ENCODE measurements at places on chromosomes 13 and 19. TPM values are rescaled to one million over a fixed set of nuclear protein-coding genes. Genes with fewer than 3 reads are reported as not detected.

The FCHO1 gene
- 1.2 TPM for total RNA-seq

The PLA2G4C gene
- 1.2 TPM for total RNA-seq

The C13orf46 gene
- total RNA-seq: 77.4 TPM

The SELENOV gene
- total RNA-seq: not detected

The LRRC4B gene
- 0.82 TPM for total RNA-seq

The MEIOSIN gene
- not detected for total RNA-seq

The ZSCAN4 gene
- total RNA-seq: not detected

The SIGLEC5 gene
- not detected for total RNA-seq

DNA sequence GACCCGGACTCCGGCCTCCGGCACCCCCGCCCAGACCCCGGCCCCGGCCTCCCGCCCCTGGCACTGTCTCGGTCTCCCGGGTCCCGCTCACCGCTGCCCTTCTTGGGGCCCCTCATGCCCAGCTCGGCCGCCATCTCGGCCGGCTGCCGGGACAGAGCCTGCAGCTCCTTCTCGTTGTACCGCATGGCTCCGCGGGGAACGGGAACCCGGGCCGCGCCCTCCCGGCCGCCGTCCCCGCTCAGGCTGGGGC, 140 bp downstream of the PLEKHJ1 start:
- DNase-seq: no peak
- peak overlapping the region; percentile 85 for H3K4me3 ChIP-seq
- peaks cover 62% of the 10 kb centered on the region for H3K4me1 ChIP-seq
- H3K27ac ChIP-seq: peak overlapping the region; percentile 96
- H3K36me3 ChIP-seq: peaks cover 5% of the 10 kb centered on the region

DNA sequence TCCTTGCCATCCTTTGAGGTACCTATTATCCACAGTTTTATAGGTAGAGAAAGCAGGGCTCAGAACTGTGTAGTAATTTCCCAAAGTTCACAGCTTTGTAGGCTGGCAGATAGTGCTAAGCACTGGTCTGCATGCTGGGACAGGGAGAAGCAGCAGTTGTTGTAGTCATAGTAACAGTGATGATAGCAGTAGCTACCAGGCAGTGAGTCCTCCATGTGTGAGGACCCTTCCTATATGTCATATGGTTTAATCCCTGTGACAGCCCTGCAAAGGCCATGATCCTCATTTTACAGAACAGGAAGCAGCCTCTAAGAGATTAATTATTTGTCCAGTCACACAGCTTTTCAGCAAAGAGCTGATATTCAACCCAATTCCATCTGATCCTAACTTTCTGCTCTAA, 21.0 kb downstream of the SERP2 start:
- no peak overlapping the region for H3K27ac ChIP-seq
- H3K36me3 ChIP-seq: no peaks in the 10 kb centered on the region
- no peak for DNase-seq
- H3K4me1 ChIP-seq: peaks cover under 1% of the 10 kb centered on the region

- H3K27me3 ChIP-seq: no peaks in the 10 kb centered on the region
- DNase-seq: no peak
- H3K36me3 ChIP-seq: no peaks in the 10 kb centered on the region
- no peak overlapping the region for H3K27ac ChIP-seq
- no peaks in the 10 kb centered on the region for H3K4me1 ChIP-seq
- no peak overlapping the region for H3K4me3 ChIP-seq
These were observed 217.0 kb downstream of the NBEA start for GRCh38 chr13:35159041-35159440.

DNA sequence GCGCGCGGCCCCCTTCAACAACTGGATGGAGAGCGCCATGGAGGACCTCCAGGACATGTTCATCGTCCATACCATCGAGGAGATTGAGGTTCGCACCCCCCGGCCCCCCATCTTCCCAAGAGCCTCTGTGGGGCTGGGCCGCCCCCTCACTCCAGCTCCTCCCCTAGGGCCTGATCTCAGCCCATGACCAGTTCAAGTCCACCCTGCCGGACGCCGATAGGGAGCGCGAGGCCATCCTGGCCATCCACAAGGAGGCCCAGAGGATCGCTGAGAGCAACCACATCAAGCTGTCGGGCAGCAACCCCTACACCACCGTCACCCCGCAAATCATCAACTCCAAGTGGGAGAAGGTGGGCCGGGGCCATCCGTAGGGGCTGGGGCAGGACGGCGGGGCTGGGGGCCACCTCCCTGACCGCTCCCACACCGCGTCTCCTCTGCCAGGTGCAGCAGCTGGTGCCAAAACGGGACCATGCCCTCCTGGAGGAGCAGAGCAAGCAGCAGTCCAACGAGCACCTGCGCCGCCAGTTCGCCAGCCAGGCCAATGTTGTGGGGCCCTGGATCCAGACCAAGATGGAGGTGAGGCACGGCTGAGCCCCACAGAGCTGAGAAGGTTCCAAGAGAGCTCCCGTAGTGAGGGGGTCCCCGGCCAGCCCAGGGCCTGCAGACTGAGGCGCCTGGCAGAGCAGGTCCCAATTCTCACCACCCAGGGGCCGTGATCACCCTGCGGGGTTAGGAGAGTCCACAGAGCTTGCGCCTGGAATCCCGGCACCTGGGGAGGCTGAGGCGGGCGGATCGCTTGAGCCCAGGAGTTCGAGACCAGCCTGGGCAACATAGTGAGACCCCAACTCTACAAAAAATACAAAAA, 20.1 kb downstream of the CAPN12 start:
- H3K4me1 ChIP-seq: peaks cover 7% of the 10 kb centered on the region
- peak overlapping the region; percentile 3 for H3K27ac ChIP-seq
- no peaks in the 10 kb centered on the region for H3K27me3 ChIP-seq
- H3K36me3 ChIP-seq: no peaks in the 10 kb centered on the region

GRCh38 chr19:36207605-36208252, 6.7 kb downstream of the ZNF565 start:
- no peak overlapping the region for H3K4me3 ChIP-seq
- no peaks in the 10 kb centered on the region for H3K27me3 ChIP-seq
- no peak overlapping the region for H3K27ac ChIP-seq
- H3K36me3 ChIP-seq: no peaks in the 10 kb centered on the region
- DNase-seq: no peak

DNA sequence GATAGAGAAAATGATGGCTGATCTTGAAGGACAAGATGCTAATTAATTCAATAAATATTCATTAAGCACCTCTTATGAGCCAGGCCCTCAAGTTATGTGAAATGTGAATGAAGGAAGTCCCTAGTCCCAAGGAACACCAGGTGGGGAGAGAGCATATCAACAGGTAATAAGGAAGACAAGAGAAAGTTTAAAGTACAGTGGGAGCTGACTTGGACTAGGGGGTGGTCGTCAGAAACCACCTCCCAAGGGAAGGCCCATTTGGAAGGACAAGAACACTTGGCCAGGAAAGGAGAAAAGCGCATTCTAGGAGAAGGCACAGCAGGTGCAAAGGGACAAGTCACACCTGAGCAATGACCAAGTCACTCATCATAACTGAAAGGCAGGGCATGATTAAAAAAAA, 72.7 kb downstream of the DOCK9 start:
- H3K4me1 ChIP-seq: no peaks in the 10 kb centered on the region
- no peak for DNase-seq
- H3K36me3 ChIP-seq: no peaks in the 10 kb centered on the region
- no peak overlapping the region for H3K27ac ChIP-seq

- no peaks in the 10 kb centered on the region for H3K27me3 ChIP-seq
- DNase-seq: peak; percentile 98
- H3K4me1 ChIP-seq: peaks cover 14% of the 10 kb centered on the region
These were observed at the start of gene ZNF799 for GRCh38 chr19:12400633-12401502. TSS of gene ZNF799 (minus strand) at chr19:12401271. CDS start at chr19:12401070, 201 bp downstream.

GRCh38 chr13:34667286-34668218, 274.5 kb upstream of the NBEA start:
- H3K4me3 ChIP-seq: no peak overlapping the region
- no peaks in the 10 kb centered on the region for H3K4me1 ChIP-seq
- H3K36me3 ChIP-seq: no peaks in the 10 kb centered on the region
- no peaks in the 10 kb centered on the region for H3K27me3 ChIP-seq

GRCh38 chr19:13160557-13160956, 10.3 kb downstream of the IER2 start:
- no peaks in the 10 kb centered on the region for H3K27me3 ChIP-seq
- no peak overlapping the region for H3K4me3 ChIP-seq
- H3K36me3 ChIP-seq: no peaks in the 10 kb centered on the region
- H3K4me1 ChIP-seq: peaks cover 47% of the 10 kb centered on the region
- DNase-seq: no peak

DNA sequence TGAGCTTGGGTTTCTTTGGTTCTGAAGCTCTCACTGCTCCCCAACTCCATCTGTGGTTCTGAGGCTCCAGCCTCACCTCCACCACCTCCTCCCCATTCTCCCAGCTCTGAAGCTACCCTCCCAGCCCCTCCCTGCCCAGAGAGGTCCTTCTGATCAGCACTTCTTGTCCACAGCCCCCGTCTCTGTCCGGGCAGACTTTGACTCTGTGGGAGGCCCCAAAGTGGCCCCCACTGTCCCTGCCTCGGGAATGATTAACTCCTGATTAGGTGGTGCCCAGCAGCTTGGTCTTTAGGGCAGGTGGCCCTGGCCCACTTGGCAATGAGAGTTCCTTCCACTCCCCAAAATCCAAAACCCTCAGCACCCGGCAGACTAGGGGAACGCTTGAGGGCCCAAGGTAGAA, 14.4 kb downstream of the EVI5L start:
- H3K27me3 ChIP-seq: no peaks in the 10 kb centered on the region
- H3K36me3 ChIP-seq: no peaks in the 10 kb centered on the region
- DNase-seq: no peak
- no peak overlapping the region for H3K27ac ChIP-seq
- H3K4me3 ChIP-seq: no peak overlapping the region
- H3K4me1 ChIP-seq: no peaks in the 10 kb centered on the region

DNA sequence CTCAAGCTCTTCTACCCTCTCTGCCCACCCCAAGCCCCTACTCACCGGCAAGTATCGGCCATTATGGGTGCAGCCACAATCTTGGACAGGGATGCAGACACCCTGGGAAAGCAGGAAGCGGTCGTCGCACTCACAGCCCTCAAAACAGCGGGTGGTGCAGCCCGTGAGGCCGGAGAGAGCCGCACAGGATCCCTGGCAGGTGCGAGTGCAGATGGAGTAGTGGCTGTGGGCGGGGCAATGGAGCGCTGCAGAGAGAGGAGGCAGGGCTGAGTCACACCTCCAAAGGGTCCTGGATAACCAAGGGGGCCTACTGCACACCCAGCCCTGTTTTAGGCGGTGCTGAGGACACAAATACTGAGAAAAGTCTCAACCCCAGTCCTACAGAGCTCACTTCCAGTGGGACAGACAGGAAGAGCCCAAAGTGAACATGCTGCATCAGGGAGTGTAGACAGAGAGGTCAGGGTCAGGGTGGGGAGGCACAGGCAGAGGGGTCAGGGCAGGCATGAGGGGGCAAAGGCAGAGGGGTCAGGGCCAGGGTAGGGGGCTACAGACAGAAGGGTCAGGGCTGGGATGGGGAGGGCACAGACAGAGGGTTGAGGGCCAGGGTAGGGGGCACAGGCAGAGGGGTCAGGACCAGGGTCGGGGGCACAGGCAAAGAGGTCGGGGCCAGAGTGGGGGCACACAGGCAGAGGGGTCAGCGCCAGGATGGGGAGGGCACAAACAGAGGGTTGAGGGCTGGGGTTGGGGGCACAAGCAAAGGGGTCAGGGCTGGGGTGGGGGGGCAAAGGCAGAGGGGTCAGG, 24.2 kb upstream of the FBL start:
- no peaks in the 10 kb centered on the region for H3K36me3 ChIP-seq
- DNase-seq: no peak
- no peak overlapping the region for H3K27ac ChIP-seq
- no peak overlapping the region for H3K4me3 ChIP-seq

GRCh38 chr13:74253161-74253560, 119.0 kb upstream of the KLF12 start:
- no peak overlapping the region for H3K4me3 ChIP-seq
- H3K36me3 ChIP-seq: no peaks in the 10 kb centered on the region
- no peaks in the 10 kb centered on the region for H3K27me3 ChIP-seq
- no peaks in the 10 kb centered on the region for H3K4me1 ChIP-seq
- DNase-seq: no peak
- H3K27ac ChIP-seq: no peak overlapping the region

GRCh38 chr19:21749090-21749489, 18.3 kb downstream of the ZNF100 start:
- H3K27ac ChIP-seq: no peak overlapping the region
- H3K4me1 ChIP-seq: no peaks in the 10 kb centered on the region
- DNase-seq: no peak
- no peak overlapping the region for H3K4me3 ChIP-seq
- no peaks in the 10 kb centered on the region for H3K27me3 ChIP-seq

DNA sequence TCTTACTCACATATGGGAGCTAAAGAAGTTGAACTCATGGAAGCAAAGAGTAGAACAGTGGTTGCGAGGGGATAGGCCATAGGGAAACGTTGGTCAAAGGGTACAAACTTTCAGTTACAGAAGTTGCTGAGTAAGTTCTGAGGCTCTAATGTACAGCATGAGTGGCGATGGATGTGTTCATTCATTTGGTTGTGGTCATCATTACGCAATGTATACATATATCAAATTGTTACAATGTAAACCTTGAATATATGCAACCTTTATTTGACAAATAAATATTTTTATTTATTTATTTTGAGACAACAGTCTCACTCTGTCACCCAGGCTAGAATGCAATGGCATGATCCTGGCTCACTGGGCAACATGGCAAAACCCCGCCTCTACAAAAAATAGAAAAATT, 38.7 kb downstream of the ZIC5 start:
- H3K36me3 ChIP-seq: no peaks in the 10 kb centered on the region
- no peak overlapping the region for H3K27ac ChIP-seq
- peaks cover 24% of the 10 kb centered on the region for H3K27me3 ChIP-seq
- H3K4me1 ChIP-seq: no peaks in the 10 kb centered on the region

- H3K4me3 ChIP-seq: no peak overlapping the region
- H3K4me1 ChIP-seq: no peaks in the 10 kb centered on the region
- H3K27ac ChIP-seq: no peak overlapping the region
These were observed 5.8 kb upstream of the TLE5 start for GRCh38 chr19:3068071-3068470.

DNA sequence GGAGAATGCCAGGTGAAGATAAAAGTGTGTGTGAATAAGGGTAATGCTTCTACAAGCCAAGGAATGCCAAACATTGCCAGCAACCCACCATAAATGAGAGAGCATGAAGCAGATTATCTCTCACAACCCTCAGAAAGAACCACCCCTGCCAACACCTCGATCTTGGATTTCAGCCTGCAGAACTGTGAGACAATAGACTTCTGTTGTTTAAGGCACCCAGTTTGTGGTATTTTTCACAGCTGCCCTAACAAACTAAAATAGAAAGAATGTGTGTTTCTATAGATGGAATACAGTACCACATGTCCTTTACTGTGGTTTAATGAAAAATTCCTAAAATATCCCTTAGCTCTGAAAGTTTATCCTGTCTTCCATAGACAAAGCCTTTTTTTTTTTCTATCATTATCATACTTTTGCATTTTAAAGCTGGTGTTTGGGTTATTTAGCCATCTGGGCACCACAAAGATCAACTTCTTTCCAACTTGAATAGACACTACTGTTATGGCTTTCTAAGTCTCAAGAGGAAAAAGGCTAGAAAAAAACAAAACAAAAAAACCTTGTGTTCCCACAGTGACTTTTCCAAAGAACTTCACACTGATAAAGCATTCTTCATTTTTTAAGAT, 505.6 kb downstream of the KCTD12 start:
- no peaks in the 10 kb centered on the region for H3K27me3 ChIP-seq
- no peaks in the 10 kb centered on the region for H3K36me3 ChIP-seq
- H3K27ac ChIP-seq: no peak overlapping the region
- no peak overlapping the region for H3K4me3 ChIP-seq
